ENCODE measurements at places on chromosomes 1 and 21. TPM values are rescaled to one million over a fixed set of nuclear protein-coding genes. Genes with fewer than 3 reads are reported as not detected.
A peak's percentile ranks its signal among the peaks of the same experiment; 100 is the strongest.

DNA sequence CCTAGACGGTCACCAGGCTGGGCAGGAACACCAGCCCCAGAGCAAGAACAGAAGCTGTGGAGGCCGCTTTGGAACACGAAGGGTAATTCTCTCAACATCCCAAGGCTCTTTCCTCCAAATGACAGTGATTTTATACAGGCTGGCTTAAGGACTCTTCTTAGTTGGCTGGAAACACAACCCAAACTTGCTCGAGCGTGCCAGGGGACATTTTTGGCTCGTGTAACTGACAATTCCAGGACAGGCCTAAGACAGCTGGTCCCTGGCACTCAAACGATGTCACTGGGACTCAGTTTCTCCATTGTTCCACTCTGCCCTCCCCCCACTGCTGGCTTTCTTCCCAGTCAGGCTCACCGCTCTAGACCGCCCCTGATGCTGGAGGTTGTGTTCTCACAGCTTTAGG lies 164.7 kb downstream of the NPHP4 start:
- DNase-seq: no peak

- no peak for DNase-seq
Observed at GRCh38 chr21:45420061-45421041, 15.4 kb downstream of the COL18A1 start.

- DNase-seq: peak; percentile 33
Observed at GRCh38 chr1:115118611-115119010, 29.3 kb upstream of the TSPAN2 start.

GRCh38 chr1:158095737-158096335 lies 84.9 kb upstream of the CD1D start:
- peak; percentile 31 for DNase-seq

DNA sequence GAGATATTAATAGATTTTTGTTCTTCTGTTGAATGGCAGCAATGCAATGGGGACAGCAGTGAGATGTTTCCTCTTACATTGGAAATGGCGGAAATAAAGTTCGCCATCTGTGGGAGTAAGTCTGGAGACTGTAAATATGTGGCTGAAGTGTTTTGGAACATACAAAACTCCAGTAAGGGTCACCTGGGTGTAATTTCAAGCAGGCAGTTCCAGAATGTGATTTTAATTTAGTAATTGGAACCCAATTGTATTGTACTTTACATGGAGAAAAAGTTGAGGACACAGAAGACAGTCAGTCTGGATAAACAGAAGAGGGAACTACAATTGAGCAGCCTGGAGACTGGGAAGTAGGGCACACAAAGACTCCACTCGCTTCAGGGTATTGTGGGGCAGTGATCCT lies 108.6 kb downstream of the NTMT2 start:
- no peak for DNase-seq

- no peak for DNase-seq
Observed at GRCh38 chr1:171247501-171247900, 793 bp upstream of the FMO1 start.

DNA sequence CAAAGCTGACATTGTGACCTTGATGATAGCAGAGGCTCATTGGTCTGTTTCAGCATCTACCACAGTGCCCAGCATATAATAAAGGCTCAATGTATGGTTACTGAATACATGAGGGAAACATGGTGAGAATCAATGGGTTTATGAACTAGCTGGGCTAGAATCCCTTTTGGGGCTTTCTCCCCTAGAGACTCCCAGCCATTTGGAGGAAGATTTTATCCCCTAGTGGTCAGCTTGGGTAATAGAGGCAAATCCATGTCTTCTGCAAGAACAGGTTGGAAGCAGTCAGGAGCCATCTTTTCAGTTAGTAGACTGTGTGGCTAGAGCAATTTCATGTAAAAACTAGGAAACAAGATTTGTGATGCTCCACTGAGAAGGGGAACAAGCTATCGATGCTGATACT lies 15.8 kb upstream of the REG4 start:
- peak; percentile 12 for DNase-seq

- no peak for DNase-seq
Observed at GRCh38 chr21:42388740-42389448, 7.0 kb downstream of the TMPRSS3 start.

DNA sequence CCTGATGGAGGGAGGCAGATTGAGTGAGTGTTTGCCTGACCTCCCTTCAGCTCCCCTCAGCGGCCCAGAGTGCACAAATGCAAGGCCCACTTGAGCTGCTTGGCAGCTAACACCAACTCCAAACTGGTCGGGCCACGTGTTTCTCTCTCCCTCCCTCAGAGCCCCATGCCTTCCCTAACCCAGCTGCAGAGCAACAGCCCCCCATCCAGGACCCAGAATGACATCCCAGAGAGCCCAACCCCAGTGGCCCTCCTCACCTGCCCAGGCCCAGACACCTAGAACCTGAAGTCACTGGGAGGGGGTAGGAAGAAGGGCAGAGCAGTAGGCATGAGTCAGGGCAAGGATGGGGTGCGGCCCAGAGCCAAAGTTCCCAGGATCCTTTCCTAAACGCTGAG lies 789 bp upstream of the S100A14 start:
- DNase-seq: no peak

DNA sequence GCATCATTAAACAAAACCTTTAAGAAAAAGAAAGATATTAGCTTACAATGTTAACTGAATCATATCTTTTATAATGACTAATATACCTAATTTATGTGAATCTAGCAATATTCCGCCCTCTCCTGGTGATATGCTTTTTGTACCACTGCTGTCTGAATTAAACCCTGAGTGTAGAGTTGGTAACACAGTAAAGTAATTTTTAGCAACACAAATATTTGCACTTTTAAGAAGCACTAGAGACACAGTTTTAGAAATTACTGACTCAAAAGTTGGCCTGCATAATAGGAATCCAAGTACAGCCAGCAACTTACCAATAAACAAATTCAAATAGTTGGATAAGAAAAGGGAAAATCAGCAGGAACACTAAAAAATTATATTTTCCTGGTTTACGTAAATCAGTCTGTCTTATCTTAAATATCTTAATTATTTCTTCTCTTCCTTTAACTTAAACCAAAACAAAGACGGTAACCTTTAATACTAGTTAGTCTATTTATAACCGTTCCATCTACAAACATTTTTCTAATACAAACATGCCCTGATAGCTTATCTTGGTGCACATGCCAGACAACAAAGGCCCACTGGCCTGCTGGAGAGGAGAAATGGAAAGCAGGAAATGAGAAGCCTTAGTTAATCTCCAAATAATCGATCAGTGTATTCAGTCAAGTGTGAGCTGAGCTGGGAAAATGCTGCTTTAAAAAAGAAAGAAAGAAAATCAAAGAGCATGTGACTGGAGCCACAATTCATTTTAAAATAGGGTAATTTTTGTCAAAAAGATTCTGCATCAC lies 246.0 kb downstream of the RERE start:
- DNase-seq: peak; percentile 52

GRCh38 chr1:157269656-157270375 lies 131.6 kb upstream of the ETV3 start:
- no peak for DNase-seq

DNA sequence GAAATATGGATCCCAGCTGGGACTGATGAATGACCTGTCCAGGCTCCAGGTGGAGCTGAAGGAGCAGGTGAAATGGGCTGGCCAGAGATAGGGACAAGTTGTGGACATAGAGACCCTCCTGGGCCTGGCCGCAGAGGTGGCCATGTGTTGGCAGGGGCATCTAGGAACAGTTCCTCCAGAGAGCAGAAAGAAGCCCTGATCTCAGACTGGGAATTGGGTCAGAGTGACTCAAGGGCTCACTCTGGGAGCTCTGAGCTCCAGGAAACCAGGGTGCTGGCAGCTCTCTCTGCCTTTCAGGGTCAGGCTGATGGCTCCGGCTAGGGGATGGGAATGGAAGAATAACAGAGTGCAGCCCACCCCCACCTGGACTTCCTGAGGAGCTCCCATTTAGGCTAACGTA lies 3.0 kb downstream of the NT5C1A start:
- DNase-seq: no peak

GRCh38 chr1:39944410-39945112 lies 10.4 kb upstream of the MFSD2A start:
- no peak for DNase-seq

DNA sequence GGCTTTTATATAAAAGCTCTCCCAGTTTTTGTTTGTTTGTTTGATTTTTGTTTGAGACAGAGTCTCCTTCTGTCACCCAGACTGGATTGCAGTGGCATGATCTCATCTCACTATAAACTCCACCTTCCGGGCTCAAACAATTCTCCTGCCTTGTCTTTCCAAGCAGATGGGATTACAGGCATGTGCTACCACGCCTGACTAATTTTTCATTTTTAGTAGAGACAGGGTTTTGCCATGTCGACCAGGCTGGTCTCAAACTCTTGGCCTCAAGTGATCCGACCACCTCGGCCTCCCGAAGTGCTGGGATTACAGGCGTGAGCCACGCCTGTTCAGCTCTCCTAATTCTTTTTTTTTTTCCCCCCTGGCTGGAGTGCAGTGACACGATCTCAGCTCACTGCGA lies 4.4 kb downstream of the PCAT6 start:
- no peak for DNase-seq

GRCh38 chr1:181356505-181357340 lies 126.6 kb upstream of the CACNA1E start:
- DNase-seq: no peak

GRCh38 chr21:42421018-42421793 lies 17.5 kb downstream of the UBASH3A start:
- DNase-seq: no peak

- no peak for DNase-seq
Observed at GRCh38 chr1:200296091-200296661, 113.7 kb downstream of the ZNF281 start.

DNA sequence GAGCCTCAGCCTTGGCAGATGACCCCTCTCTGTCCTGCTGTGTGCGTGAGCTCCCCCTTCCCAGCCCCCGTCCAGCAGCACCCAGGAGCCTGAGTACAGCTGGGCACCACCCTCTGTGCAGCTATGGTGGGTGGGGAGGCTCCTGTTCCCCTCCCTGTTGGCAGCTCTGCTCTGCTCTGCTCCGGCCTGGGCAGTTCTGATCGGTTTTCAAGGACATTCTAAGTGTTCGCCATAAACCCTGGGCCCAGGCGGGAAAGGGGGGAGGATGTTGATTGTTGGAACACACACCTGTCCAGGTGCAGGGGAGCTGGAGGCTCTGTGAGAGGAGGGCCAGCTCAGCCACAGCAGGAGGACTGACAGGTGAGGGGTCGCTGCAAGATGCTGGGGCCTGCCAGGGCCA lies at the start of gene CLCNKB:
CLCNKB (plus strand) TSS at position 262 of the 400 bp plus-strand sequence. CDS start 711 bp downstream, outside the sequence.
- DNase-seq: no peak

GRCh38 chr1:99646868-99647267 lies 955 bp downstream of the PALMD start:
- no peak for DNase-seq

DNA sequence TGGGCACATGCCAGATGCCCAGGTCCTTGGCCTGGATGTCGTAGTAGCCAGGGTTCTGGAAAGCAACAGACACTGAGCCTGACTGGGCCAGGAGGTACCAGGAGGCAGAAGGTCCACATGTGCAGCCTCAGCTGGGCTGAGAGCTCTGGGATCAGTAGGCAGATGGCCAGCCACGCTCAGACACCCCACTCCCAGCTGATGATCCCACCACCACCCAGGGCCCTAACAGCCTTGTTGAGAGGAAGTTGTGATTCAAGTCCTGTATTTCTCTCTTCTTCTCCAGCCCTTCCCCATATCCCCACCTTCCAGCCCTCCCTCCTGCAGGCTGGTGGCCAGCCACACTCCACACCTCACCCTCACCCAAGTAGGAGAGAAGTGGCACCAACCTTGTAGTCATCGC lies 4.0 kb downstream of the ITLN2 start:
- DNase-seq: no peak

DNA sequence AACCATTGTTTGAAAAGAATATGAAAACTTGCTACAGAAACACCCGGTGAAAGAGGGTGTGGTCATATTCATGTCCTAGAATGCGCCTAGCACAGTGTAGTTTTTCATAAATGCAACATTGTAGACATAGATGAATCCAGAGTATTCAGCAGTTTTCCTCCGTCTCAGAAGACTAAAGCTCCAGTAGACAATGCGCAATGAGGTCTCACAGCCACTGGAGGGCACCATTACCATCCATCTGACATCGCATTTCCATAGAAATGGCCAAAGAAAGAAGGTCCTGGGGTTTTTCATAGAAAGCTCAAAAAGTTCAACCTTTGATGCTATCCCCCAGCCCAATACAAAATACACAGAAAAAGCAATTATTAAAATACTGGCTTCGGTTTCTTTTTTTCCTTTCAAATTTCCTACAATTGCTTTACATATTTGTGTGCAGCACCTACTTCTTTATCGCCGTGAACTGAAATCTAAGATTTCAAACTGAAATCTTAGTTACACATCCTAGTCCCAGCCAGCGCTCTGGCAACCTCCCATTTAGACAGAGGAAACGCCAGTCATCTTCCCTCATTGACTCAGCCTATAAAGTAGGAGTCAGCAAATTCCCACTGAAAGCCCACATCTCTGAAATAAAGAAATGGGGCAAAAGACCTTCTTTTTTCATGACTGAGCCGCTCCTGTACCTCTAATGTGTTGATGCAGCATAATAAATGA lies 3.9 kb upstream of the CD58 start:
- peak; percentile 58 for DNase-seq

GRCh38 chr1:100868364-100868995 lies 26.2 kb downstream of the EXTL2 start:
- DNase-seq: peak; percentile 65

DNA sequence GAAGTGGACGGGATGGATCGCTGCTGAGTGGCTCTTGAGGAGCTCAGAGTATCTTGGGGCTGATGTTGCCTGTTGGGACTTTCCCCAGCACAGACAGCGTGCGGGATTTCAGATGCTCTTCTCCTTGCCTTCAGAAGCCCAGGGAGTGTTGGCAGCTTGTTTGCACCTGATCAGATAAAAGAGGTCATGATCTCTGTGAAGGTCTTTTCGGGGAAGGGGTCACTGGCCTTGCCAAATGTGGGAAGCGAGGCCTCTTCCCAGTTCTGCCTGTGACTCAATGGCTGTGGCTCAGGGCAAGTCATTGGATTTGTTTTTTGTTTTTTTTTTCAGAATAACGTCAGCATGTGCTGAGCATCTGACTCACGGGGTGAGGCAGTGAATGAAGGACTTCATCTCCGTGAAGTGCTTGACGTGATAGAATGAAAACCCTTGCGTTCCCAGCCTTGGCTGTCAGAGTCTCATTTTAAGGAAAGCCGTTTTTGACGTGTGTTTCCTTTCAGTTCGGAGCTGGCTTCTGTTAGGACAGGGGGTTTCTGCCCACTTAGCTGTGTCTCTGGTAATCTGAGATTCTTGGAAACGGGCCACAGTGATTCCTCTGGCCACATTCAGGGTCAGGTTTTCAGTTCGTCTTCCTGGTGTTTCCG lies 46.7 kb downstream of the GALNT2 start:
- peak; percentile 90 for DNase-seq

- DNase-seq: no peak
Observed at GRCh38 chr1:14824314-14824915, 225.9 kb downstream of the KAZN start.

The FABP3 gene
- 5.1 TPM for total RNA-seq

The DNAJC28 gene
- total RNA-seq: 0.77 TPM

The CD1B gene
- total RNA-seq: not detected

The PKLR gene
- total RNA-seq: not detected

The UBL4B gene
- not detected for total RNA-seq

The KLF17 gene
- total RNA-seq: 0.19 TPM

The PDC gene
- not detected for total RNA-seq

The CD5L gene
- total RNA-seq: not detected

The ZBTB8A gene
- total RNA-seq: 5.7 TPM

The TRIM17 gene
- total RNA-seq: not detected

The FAM110D gene
- not detected for total RNA-seq

The TSSK3 gene
- 0.40 TPM for total RNA-seq

Measured in LHCN-M2 (cell line).